NCI-H510A (cell line): ENCODE measurements at places on chromosomes 3 and 15.
A peak's percentile ranks its signal among the peaks of the same experiment; 100 is the strongest.

DNA sequence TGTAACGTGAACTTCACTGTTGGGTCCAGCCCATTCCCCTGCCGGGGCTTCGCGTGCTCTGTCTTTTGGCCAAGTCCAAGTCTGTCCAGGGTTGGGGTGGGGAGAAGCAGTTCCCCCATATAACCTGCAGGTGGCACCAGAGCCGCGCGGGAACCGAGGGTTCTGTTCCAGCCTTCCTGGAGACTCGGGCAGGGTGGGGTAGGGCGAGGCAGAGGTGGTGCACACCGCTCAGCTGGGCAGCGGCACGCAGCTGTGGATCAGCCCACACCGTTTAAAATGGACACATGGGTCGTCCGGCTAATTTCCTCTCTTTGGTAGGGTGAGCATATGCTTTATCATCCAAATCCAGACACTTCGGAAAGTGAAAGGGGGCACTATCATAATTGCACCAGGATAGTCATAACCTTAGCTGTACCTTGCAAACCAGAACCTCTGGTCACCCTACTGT is 118.1 kb downstream of the TBC1D2B start:
- DNase-seq, result peak; percentile 8

DNA sequence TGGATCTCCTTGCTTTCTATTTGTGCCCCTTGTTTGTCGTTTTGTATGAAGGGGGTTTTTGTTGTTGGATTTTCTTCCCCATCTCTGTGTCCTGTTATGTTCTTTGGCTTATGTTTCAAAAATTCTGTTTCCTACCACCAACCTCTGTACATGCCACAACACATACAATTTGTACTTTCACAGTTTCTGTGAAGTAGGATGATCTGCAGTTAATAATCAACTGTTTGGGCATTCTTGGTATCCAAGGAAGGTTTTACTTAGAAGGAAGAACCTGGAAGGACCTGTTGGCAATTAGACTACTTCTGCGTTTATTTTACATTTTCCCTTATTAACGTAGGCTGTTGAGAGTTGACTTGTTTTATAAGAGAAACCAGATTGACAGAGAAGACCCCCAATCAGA is 8.3 kb downstream of the SETD5 start:
- DNase-seq, result no peak

- no peak for DNase-seq
These were observed 305.3 kb downstream of the EPHB1 start for GRCh38 chr3:135100366-135100765.

GRCh38 chr3:46835054-46835453 is 28.2 kb downstream of the MYL3 start:
- DNase-seq, result no peak

GRCh38 chr3:13002398-13003124 is 70.7 kb downstream of the IQSEC1 start:
- DNase-seq, result no peak
